ENCODE measurements at places on chromosomes 4 and X.

GRCh38 chrX:6505960-6506359, 29.0 kb downstream of the VCX3A start:
- DNase-seq = no peak

GRCh38 chr4:2932951-2933565, 30.1 kb downstream of the NOP14 start:
- DNase-seq = no peak

DNA sequence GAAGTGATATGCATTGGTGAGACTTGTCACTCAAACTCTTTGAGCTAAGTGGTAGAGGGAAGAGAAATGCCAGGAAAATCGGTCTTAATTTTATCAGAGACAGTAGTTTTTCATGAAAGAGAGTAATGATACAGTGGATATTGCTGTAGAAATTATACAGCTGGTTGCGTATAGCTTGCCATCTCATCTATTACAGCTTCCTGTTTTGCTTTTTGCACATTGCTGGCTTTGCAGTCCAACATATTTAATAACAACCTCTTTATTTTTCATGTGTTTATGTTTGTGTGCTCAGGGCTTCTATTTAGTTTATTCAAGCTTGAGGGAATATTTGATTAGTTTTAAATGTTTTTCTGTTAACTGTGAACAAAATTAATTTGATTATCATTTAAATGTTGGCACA, 11.5 kb downstream of the SMAD1 start:
- DNase-seq = no peak

- no peak for DNase-seq
Measured at GRCh38 chr4:111649308-111649707, 495.9 kb upstream of the FAM241A start.

DNA sequence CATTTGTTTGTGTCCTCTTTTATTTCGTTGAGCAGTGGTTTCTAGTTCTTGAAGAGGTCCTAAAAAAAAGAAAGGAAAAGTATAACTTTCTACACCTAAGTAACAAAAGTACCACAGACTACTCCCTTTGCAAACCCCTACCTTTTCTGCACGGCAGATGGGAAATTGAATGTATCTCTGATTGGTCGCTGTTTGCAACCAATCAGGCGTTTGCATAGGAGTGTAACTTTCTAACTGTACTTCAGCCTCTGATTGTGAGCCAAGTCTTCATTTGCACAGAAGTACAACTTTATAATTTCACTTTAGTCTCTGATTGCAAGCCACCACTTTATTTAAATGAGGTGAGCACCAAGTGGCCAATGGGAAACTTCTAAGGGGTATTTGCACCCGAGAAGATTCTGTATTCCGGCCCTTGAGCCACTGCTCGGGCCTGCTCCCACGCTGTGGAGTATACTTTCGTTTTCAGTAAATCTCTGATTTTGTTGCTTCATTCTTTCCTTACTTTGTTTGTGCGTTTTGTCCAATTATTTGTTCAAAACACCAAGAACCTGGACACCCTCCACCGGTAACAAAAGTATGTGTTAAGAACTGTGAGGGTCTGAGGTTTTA, 40.3 kb upstream of the FHL1 start:
- DNase-seq = no peak

DNA sequence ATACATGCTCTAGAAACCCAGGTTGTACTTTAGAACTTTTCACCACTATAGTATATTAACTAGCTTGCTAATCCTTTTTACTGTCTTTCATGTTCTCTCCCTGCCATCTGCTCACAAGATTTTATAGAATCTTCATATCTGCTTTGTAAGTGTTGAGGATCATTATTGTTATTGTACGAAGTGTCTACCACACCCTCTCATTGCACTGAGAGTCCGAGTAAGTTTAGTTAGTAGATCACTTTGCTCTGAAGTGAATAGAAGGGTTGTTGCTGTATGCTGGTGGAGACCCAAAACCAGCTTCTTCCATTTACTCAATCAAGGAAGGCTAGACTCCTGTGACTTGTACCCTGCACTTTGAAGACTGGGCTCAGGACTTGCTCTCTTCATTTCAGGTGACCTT, 17.1 kb downstream of the GAB1 start:
- no peak for DNase-seq

DNA sequence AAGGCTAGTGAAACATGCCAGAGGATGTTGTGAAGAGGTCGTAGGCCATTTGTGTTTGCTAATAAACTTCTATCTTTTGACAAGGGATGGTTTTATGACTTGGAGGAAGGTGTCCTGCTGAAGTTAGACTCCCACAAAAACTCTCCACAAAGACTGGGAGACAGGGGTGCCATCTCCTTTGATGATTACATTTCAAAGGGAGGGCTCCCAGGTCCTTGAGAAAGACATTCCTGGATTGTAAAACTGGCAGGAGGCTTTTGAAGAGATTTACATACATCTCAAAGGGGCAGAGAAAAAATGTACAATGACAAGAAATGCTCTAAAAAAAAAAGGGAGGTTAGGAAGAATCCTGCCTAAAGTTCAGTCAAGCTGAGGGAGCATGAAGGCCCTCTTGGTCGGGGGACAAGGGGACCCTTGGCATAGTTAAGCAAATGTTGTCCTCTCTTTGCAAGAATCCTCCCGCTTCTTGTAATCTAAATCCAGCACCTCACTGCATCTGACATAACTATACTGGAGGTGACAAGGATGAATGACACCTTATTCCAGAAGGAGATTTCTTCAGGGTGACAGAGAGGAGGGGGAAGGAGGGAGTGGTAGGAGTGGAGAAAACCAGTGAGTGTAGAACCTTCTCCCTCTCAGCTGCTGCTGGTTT, 41.1 kb upstream of the MGST2 start:
- DNase-seq = no peak

DNA sequence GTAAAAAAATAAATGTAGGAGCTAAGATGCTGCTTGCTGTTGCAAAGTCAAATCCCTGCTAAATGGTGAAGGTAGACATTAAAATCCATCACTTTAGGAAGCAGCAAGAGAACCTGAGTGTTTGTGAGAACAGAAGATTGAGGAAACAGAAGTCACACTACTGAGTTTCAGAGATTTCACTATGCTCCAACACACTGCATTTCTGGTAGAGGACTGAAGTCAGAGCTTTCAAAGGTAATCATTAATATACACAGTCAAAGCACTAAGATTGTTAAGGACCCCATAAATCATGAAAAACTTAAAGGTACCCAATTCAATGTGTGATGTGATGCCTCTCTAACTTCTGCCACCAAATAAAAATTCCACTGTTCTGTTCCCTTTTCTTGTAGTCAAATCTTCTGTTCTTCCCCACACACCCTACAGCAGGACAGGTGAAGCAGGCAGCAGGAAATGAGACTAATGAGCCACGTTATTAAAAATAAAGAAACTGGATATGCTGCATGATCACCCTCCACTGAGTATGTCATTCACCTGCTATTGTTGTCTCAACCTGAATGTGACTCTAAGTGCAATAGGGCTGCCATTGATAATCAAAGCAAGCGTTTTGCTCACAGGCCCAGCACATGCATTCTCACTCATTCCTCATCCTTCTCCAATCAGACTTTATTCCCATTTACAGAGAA, 28.9 kb upstream of the APELA start:
- DNase-seq = no peak

DNA sequence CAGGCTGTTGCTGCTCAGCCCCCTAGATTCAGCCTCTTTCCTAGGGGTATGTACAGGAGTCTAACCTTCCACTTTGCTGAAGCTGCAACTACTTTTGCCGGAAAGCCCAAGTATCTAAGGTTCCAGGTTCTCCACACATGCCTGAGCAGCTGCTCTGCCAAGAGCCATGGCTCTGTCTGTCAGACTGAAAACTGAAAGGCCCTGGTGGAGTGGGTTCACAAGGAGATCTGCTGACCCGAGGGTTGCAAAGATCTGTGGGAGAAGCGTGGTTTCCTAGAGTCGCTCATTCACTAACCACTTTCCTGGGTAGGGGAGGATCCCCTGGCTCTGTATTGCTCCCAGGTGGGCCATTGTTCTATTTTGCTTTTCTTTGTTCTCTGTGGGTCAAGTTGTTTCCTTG, 6.0 kb upstream of the PNMA6F start:
- DNase-seq = no peak

GRCh38 chr4:122762966-122763716, 30.6 kb downstream of the BBS12 start:
- no peak for DNase-seq

DNA sequence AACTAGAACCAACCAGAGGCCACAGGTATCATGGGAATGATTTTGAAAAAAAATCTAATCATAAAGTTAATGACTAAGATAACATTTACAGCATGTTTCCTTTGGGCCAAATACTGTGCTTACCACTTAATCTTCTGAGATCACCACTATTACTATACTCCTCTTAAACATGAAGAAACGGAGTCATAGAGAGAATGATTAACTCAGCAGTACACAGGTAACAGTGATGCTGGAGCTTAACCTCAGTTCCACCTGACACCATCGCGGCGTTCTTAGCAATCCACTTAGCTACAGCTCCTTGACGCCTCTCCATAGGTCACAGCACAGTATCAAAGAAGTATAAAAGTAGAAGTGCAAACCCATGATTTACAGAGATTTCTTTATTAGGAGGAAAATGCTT, 592.6 kb upstream of the SLIT2 start:
- DNase-seq = no peak

- DNase-seq = no peak
Measured at GRCh38 chr4:76198411-76199237, 15.0 kb downstream of the SCARB2 start.

DNA sequence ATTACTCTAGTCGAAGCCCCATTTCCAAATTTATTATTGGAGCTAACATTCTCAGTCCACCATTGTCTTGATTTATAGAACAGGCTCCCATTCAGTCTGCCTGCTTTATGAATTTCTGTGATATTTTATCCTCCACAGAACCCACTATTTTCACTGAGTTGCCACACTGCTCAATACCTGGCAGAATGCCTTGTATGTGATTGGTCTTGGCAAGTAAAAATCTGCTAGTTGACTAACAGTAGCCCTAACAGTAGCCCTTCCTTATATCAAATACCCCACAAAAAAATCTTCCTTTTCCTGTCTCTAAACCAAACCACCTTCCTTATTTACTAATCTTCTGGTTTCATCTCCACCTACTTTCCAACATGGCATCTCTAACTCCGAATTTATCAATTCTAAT, 82.6 kb downstream of the CHM start:
- DNase-seq = no peak

- no peak for DNase-seq
Measured at GRCh38 chrX:18895189-18895951, 88.5 kb downstream of the PHKA2 start.

DNA sequence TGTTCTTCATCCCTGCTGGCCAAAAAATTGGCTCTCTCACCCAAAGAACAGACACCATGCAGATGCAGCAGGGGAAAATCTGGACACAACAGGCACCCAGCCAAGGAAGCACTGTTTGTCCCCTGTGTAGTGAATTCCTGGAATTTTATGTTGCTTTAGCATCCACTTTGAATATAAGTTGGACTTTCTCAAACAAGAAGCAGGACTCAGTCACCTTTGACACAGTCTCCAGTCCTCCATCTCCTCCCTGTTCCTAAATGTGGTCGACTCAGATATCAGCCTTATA, 11.8 kb downstream of the ZNF182 start:
- no peak for DNase-seq

DNA sequence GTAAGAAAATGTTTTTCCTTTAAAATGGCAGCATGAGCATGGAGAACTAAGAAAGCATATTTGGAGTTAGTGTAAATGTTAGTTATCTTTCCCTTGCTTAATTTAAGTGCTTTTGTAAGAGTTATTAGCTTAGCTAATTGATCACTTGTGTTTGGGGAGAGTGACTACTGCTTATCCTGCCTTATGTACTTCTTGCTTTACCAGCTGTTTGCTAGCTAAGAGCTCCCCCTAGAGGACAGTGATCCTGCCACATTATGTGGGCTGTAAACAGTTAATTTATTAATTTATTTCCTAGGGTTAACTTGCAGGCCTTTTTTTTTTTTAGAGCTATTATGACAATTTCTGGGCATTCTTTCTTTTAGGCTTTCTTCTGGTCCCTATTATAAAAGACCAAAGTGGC, 435.8 kb downstream of the MAGEB5 start:
- DNase-seq = no peak

- DNase-seq = no peak
Measured at GRCh38 chrX:12360986-12361598, 222.8 kb downstream of the FRMPD4 start.

DNA sequence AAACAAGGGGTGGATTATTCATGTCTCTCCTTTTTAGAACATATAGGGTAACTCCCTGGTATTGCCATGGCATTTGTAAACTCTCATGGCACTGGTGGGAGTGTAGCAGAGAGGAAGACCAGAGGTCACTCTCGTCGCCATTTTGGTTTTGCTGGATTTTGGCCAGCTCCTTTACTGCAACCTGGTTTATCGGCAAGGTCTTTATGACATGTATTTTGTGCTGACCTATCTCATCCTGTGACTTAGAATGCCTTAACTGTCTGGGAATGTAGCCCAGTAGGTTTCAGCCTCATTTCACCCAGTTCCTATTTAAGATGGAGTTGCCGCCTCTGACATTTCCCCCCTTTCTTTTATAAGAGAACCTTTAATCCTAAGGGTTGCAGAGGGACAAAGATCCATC, 45.8 kb downstream of the MGST2 start:
- no peak for DNase-seq

GRCh38 chr4:16122308-16122711, 38.5 kb upstream of the PROM1 start:
- DNase-seq = no peak

GRCh38 chr4:118834070-118834469, 1.9 kb downstream of the SEC24D start:
- DNase-seq = no peak

- no peak for DNase-seq
Measured at GRCh38 chrX:101417190-101417589, 9.2 kb downstream of the HNRNPH2 start.

GRCh38 chrX:101550362-101550750, at the start of gene ARMCX1:
Gene ARMCX1, plus strand, starts transcription at chrX:101550547. Its CDS starts 2,384 bp downstream, at chrX:101552931.
- DNase-seq = peak; percentile 5

DNA sequence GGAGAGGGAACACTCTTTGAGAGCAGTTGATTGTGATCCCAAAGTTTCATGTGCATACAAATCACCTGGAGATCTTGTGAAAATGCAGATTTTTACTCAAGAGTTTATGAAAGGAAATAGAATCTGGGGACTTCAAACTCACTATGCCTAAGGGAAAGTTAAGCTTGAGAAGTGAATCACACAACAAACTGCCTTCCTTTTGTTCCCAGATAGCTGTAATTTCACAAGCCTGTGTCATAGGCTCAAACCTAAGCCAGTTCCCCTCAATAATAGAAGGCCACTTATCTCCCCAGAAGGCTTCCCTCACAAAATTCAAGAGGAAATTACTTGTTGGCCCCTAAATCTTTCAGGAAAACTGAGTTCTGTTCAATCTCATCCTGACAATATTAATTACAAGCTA, 132.8 kb upstream of the MAGEB16 start:
- no peak for DNase-seq

DNA sequence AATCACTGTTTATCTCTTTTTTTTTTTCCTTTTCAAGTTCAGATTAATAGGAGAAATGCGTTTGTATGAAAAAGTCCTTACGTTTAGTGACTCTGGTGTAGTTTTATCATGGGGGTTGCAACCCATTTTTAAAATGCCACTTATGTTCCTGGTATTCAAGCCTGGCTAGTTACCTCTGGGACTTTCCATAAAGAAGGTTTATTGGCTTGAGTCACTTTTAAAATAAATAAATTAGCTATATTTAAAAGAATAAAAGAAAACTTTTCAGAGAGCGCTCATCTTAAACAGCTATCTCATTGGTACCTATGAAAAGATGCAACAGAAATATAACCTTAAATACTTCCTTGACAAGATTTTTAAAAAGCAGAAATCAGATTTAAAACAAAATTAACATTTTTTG, 275.0 kb upstream of the IL1RAPL1 start:
- no peak for DNase-seq

GRCh38 chr4:1204286-1204827, 32.0 kb upstream of the SPON2 start:
- DNase-seq = no peak

GRCh38 chrX:72254816-72255215, 16.0 kb upstream of the ERCC6L start:
- DNase-seq = no peak

Measured in amniotic stem cell (primary cell).